Inflammatory macrophage treated with lipopolysaccharide for 1 hour (primary cell): ENCODE measurements at places on chromosomes 6 and 20.

GRCh38 chr20:11851646-11852045, 66.0 kb upstream of the BTBD3 start:
- DNase-seq, result no peak

GRCh38 chr6:140343128-140343527, 968.7 kb upstream of the CITED2 start:
- no peak for DNase-seq

DNA sequence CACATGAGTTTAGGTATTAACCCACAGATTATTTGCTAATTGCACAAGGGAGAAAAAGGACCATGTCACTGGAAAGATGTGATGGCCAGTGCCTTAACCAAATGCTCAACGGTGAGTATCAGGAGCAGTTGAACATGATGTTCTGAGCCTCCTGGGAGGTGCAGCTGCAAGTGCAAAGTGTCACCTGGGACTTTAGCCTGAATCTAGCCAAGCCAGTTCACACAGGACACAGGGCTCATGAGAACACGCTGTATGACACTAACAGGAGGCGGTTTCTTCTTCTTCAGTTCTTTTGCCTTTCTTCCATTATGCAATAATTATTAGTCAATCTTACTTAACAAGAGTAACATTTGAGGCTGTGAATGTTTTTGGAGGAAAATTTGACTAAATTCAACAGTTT, 225.3 kb downstream of the THBS2 start:
- no peak for DNase-seq

DNA sequence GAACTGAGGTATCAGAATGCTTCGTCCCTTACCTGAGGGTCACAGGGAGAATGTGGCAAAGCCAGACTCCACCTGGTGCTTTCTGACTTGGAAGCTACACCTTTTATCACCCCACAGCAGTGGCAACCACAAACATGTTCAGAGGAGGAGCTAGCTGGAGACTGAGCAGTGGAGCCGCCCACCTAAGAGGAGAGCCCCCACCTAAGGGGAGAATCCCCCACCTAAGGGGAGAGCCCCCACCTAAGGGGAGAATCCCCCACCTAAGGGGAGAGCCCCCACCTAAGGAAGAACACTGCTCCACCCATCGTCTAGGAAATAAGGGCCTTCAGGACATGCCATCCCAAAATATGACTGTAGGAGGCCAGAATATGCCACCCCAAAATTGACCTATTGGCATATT, 4.0 kb downstream of the SLC52A3 start:
- no peak for DNase-seq

GRCh38 chr6:25156123-25156522, 123.1 kb upstream of the CARMIL1 start:
- no peak for DNase-seq

DNA sequence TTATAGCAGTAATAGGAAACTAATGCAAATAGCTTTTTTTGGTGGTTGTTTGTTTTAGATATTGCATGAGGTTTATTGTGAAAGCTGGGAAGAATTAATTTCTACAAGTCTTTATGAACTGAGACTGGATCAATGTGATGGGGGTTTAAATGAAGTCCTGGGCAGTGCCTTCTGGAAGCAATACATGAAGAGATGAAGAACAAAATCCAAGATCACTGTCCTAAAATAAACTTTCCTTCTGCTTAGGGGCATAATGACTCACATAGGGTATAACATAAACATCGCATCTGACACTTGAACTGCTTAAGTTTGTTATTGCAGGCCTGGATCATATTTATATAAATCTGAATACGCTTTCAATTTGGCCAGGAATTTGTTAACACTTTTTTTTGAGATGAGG, 20.9 kb upstream of the SHLD1 start:
- no peak for DNase-seq

DNA sequence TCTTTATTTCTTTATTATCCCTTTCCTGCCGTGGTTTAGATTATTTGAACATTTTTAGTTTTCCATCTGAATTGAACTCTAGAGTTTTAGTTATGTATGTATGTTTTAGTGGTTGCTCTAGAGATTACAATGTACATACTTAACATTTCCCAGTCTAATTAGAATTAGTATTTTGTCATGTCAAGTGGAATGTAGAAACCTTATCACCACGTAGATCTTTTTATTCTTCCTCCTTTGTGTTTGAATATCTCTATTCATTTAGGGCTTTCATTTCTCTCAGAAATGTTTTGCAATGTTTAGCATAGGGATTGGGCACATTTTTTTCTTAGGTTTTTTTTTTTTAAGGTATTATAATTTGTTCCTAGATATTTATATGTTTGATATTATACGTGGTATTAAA, 73.1 kb upstream of the EZR start:
- DNase-seq, result no peak

DNA sequence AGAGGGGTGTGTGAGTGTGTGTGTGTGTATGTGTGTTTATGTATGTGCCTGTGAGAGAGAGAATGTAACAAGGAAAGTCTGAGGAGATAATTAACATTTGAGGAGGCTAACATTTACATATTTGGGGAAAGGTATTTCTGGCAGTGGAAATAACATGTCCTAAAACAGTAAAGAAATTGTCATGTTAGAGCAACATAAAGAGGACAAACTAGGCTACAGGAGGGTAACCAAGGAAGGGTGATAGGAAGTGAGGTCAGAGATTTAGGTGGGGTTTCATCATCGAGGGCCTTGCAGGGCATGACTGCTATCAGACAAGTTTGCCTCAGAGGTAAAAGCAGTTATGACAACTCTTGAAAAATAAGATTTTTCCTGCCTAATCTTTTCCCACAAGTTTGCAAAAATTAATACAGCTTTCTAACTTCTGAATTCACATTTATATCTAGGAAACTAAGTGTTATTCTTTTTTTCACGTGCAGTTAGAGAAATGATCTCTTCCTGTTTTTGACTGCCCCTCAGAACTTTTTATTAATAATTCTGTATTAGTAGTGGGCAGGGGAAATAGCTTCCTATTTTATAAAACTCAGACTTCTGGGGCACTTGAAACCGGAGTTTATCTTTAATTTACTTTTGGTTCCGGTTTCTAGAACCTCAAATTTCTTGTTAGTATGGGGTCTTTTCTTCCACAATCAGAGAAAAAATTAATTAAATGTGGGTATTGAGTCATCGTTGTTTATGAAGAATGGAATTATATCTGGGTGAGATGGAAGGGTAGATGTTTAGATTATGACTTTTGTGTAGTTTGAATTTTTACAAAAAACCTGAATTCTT, 30.5 kb upstream of the RHAG start:
- no peak for DNase-seq

GRCh38 chr6:166351715-166352285, 9.5 kb upstream of the SFT2D1 start:
- DNase-seq, result peak; percentile 91

- DNase-seq, result no peak
Observed at GRCh38 chr20:22582964-22583772, 1.2 kb downstream of the FOXA2 start.

- no peak for DNase-seq
Observed at GRCh38 chr6:29087213-29087612, at the start of gene OR2B3. Gene OR2B3 (minus strand): TSS chr6:29087313. CDS start chr6:29087248, 65 bp downstream.

- peak; percentile 18 for DNase-seq
Observed at GRCh38 chr20:40582531-40582930, 106.5 kb downstream of the MAFB start.

DNA sequence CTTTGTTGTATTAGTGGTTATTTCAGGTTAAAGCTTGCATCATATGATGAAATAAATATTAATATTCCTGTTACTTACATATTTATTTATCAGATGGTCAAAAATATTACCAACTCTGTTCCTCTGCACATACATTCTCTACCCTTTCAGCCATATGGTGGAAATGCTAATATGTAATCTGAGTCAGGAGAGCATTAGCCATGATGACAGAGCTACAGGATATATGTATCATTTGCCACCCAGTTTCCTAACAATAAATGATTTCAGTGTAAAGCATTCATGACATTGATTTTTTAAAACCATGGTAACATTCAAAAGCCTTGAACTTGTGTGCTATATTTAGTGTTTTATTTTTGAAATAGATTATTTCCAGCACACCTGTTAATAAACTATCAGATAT, 16.6 kb downstream of the POPDC3 start:
- no peak for DNase-seq

DNA sequence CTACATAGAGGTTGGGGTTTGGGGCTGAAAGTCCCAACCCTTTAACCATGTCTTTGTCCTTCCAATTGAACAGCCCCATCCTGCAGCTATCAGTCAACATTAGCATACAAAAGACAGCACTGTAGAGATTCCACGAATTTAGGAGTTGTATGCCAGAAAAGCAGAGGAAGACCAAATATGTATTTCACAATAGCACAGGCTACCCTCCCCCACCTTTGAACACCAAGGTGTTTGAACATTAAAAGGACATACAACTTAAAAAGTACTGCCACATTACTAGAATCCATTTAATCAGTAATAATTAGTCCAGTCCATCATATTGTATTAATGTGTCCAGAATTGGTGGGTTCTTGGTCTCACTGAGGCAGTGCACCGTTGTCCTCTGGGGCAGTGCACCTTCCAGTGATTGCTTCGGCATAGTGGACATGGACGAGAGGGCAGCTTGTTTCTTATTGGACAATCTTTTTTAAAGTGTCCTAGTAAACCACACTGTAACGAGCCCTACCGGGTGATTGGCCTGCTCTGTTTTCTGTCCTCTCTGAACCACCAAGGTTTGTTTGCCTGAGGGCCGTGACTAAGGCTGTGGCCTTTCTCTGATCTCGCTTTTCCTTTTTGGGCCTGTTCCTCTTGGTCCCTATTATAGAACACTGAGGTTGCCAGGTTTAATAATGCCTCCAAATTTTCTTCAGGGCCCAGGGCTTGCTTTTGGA, 36.4 kb downstream of the GSTA4 start:
- no peak for DNase-seq

DNA sequence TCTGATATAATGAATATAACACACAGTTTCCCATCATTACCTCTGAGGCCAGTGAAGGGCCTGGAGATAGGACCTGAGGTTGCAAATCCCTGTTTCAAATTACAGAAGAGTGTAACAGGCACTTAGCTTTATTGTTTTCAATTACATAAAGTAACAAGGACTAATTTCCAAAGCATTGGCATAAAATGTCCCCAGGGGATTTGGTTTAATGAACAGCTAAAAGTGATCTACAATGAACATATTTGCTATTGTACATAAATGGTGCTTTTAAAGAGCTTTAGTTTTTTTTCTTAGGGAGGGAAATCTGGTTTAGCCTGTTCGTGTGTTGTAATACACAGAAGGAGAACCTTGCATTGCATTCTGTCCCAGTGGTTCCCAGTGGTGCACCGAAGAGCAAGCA, 54.4 kb downstream of the HMGN3 start:
- no peak for DNase-seq

DNA sequence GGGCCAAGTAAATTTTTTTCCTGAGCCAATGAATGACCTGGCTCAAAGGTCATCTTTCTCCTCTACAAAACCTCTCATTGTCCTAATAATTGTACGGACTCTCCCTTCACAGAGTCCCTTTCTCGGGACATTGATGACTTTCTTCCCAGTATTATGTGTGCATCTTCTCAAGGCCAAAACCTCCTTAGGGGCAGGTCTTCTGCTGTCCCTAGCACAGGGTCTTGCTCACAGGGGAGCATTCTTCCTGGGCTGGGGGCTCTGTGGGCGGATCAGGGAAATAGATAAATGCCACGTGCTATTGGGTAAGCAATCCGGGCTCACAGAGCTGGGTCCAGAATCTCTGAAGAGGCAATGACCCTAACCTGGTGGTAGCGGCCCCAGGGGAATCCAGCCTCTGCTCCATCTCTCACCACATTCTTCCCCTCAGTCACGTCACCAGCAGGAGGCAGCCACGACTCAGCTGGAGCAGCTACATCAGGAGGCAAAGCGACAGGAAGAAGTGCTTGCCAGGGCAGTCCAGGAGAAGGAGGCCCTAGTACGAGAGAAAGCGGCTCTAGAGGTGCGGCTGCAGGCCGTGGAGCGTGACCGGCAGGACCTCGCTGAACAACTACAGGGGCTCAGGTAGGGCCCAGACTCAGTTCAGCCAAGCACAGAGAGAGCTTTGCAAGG, 23.5 kb downstream of the CEP250 start:
- DNase-seq, result no peak

DNA sequence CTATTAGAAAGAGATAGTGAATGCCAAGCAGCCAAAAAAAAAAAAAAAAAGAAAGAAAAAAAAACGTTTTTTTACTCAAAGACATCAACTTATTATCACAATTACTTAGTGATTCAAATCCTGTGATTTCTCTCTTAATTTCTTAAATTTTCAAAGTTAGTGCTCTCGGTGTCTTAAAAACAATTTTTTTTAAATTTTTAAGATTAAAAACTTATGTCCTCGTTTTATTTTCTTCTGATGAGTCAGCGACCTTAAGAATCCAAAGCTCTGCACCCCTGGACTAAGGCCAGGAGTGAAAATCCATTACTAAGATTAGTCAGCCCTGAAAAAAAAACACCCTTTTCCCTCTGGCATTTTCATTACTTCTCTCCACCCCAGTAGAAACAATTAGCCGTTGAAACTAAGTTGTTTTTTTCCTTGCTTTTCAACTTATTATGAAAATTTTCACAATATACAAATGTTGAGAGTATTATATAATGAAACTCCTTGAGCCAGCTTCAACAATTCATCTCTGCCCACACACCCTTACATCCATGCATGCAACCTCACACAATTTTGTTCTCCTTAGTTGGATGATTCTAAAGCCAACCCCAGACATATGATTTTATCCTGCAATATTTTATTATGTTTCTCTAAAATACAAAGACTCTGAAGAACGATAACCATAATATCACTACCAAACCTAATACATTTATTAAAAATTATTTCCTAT, 85.6 kb upstream of the CARMIL1 start:
- no peak for DNase-seq

- DNase-seq, result no peak
Observed at GRCh38 chr6:133214267-133214666, 26.9 kb upstream of the EYA4 start.

DNA sequence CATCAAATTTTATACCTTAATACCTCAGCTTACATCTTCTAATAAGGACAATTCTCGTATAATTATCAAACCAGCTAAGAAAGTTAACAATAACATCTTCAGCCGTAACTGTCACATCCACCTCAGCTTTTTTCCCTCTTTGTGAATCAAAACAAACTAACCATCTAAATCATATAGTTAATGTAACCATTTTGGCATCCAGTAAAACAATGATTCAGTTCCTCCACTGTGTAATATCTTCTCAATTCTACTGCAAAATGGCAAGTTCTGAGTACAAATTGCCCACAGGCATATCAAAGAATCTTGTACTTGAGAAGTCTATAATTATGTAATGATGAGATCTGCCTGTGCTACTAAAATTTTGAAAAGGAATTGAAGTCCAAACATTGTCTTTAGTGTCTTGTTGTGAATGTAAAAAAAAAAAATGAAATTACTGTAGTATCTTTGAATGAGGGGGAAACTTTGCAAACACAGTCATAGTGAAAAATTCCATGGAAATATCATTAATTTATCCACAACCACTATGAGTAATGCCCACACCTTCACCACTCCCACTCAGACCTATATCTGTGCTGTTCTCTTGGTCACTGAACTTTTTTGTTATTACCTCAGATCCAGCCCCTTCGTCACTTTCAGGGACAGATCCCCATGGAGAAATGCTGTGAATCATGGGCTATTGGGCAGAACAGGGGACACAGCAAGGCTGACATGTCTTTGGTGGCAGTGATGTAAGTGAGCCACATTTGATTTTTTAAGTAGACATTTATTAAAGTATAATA, 178.6 kb upstream of the RAB32 start:
- no peak for DNase-seq
